ENCODE measurements at places on chromosomes 7 and 10. TPM values are rescaled to one million over a fixed set of nuclear protein-coding genes. Genes with fewer than 3 reads are reported as not detected.
A peak's percentile ranks its signal among the peaks of the same experiment; 100 is the strongest.

The NODAL gene
- 41.1 TPM for total RNA-seq

- peaks cover 81% of the 10 kb centered on the region for H3K4me1 ChIP-seq
- no peaks in the 10 kb centered on the region for H3K27me3 ChIP-seq
- no peak for DNase-seq
- peak overlapping the region; percentile 74 for H3K27ac ChIP-seq
- H3K4me3 ChIP-seq = no peak overlapping the region
Measured at GRCh38 chr10:3074145-3074665, 6.9 kb downstream of the PFKP start.

- DNase-seq = no peak
- peaks cover 8% of the 10 kb centered on the region for H3K36me3 ChIP-seq
- no peak overlapping the region for H3K27ac ChIP-seq
Measured at GRCh38 chr10:26790221-26790995, 70.3 kb downstream of the ABI1 start.

- DNase-seq = no peak
- no peaks in the 10 kb centered on the region for H3K27me3 ChIP-seq
- no peak overlapping the region for H3K4me3 ChIP-seq
Measured at GRCh38 chr10:21637795-21638194, 103.8 kb downstream of the MLLT10 start.

DNA sequence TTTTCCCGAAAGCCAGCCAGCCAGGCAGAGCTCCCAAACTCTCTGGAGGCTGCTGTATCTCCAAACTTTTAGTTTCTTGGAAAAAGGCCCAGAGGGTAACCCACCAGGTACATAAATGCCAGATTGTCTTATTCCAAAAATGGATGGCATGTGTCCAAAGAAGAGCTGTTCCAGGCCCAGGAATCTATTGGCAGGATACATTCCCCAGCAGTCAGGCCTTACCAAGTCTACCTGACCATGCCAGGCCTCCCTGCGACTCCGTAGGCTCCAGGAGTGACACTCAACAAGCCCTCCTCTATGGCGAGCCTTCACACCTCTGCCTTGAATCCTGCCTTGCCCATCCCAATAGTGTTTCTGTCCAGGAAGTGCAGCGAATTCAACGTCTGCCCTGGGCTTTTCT, 95.6 kb downstream of the GRB10 start:
- H3K4me1 ChIP-seq = peaks cover 23% of the 10 kb centered on the region
- no peaks in the 10 kb centered on the region for H3K27me3 ChIP-seq
- peaks cover 8% of the 10 kb centered on the region for H3K36me3 ChIP-seq

GRCh38 chr10:124748953-124749645, 4.9 kb upstream of the FAM53B start:
- H3K4me1 ChIP-seq = peaks cover 11% of the 10 kb centered on the region
- no peaks in the 10 kb centered on the region for H3K27me3 ChIP-seq
- DNase-seq = no peak
- no peak overlapping the region for H3K4me3 ChIP-seq
- H3K27ac ChIP-seq = no peak overlapping the region
- peaks cover 17% of the 10 kb centered on the region for H3K36me3 ChIP-seq

DNA sequence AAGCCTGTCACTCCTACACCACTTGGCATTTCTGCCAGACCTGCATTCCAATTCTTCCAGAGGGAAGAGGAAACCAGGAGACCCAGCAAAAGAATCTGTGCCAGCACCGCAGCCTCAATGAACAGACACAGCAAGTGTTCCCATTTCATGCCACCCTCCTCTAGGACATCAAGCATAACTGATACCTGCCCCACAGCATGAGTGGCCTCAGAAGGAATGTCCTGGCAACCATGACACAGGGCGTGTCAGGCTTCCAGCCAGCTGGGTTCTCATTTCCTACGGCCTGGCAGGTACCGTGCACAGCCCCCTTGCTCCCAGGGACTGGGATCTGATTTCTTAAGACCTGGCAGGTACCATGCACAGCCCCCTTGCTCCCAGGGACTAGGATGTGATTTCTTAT, 7.8 kb downstream of the MAD1L1 start:
- H3K4me3 ChIP-seq = no peak overlapping the region
- no peaks in the 10 kb centered on the region for H3K27me3 ChIP-seq
- H3K4me1 ChIP-seq = no peaks in the 10 kb centered on the region
- H3K27ac ChIP-seq = no peak overlapping the region
- peaks cover 62% of the 10 kb centered on the region for H3K36me3 ChIP-seq
